ENCODE measurements at places on chromosomes 5 and 9.

DNA sequence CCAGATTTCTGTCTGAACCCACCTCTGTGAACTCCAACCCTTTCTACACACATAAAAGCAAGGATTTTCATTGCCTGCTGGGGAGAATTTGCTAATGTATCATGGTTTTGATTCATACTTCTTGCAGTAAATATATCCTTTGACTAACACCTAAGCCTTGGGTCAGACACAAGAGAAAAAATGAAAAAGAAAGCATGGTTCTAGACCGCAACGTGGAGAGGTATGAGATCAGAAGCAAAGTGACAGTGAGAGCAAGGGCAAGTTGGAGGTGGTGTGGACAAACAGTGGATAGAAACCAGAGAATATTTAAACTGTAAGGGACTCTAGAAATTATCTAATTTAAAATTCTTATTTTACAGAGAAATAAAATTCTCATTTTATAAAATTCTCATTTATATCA is 212.9 kb upstream of the SEMA6A start:
- no peak for DNase-seq

DNA sequence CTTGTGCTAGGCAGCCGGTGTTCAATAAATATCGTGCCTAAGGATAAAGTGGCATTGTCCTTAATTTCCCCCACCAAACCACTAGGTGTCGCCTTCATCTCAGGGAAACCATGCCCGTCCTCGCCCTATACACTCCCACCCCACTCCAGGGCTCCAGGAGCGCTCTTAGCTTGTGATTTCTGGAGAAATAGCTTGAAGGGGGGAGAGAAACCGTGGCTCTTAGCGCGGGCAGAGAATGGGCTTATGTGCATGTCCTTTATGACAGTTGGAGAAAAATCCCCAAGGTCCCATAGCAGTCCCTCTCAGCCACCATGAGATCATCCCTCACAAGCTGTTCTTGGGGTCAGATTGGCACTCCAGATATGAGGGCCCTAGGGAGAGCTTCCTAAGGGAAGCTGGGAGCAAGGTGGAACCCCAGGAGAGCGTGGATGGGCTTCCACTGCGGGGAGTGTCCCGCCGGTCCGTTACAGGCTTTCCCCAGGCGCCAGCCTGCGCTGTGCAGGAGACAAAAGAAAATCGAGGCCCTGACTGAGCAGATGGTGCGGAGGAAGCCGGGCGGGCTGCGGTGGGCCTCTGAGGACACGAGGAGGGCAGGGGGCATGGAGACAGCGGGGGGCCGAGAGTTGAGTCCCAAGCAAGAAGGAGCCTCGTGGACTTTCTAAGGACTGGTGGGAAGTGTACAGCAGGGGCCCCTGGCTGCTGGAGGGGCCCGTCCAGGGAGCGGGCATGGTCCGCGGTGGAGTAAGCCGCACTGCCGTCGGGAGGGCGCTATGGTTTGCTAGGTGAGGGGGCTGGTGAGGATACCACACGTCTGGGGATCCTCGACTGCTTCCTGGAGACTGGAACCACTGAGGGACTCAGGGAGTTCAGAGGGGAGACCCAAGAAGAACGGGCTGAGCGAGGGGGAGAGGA is 750 bp upstream of the NPR2 start:
- no peak for DNase-seq

DNA sequence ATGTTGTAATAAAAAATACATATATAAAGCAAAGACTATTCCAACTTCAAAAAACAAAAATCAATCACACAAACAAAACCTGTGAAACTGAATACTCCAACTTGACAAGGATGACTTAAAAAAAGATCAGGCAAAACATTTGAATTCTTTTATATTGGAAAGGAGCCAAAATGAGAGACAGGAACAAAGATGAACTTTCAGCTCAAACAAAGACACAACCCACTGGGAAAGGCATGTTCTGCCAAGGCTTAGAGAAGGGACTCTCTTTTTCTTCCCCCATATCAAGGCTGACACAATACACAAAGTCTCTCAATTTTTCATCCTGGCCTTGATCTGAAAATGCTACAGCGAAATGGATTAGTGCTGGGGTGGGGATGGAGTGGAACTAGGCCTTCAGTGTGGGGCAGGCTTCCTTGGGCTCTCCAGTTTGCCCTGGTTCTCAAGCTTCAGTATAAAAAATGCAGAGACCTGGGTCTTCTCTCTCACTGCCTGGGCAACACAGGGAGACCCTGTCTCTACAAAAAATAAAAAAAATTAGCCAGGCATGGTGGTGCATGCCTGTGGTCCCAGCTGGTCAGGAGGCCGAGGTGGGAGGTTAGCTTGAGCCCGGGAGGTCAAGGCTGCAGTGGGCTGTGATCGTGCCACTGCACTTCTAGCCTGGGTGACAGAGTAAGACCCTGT is 11.6 kb upstream of the FAM169A start:
- DNase-seq = no peak

DNA sequence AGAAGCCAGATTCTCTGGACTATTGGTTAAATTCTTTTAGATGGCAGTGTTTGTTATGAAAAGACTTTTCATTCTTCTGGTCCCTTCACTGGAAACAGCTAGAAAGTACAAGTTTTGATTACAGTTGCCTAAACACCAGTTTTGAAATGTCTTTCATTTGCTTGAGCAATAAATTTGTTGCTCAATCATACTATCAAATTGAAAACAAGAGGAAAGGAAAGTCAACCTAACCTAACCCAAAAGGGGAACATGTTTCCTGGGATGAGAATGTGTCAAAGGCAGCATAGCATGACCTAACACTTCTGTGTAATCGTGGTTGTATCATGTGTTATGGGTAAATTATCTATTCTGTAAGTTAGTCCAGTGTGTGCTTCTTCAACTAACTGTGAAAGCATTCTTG is 213.2 kb downstream of the TMC1 start:
- no peak for DNase-seq

DNA sequence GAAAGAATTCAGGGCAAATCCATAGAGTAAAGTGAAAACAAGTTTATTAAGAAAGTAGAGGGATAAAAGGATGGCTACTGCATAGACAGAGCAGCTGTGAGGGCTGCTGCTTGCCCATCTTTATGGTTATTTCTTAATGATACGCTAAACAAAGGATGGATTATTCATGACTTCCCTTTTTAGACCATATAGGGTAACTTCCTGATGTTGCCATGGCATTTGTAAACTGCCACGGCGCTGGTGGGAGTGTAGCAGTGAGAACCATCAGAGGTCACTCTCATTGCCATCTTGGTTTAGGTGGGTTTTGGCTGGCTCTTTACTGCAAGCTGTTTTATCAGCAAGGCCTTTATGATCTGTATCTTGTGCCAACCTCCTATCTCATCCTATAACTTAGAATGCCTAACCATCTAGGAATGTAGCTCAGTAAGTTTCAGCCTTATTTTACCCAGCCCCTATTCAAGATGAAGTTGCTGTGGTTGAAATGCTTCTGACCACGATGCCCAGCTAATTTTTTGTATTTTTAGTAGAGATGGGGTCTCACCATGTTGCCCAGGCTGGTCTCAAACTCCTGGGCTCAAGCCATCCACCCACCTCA is 42.1 kb downstream of the RFK start:
- no peak for DNase-seq

DNA sequence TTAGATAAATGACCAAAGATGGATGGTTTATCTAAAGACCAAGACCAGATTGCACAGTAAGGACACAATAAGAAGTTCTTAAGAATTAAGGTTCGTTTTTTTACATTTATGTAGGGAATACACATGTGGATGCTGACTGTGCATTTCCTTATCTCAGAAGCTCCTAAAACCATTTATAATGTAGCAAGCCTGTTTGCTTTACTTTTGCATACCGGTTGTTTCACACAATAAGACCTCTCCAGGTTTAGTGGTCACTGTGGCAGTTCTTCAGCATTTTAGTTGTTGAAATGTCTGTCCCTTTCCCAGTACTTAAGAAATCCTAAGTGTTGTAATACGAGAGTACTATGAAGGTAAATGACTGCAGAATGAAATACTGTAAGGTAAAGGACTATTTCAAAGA is 43.6 kb downstream of the BASP1 start:
- DNase-seq = no peak

GRCh38 chr5:172905346-172906140 is 53.7 kb upstream of the RPL26L1 start:
- no peak for DNase-seq

DNA sequence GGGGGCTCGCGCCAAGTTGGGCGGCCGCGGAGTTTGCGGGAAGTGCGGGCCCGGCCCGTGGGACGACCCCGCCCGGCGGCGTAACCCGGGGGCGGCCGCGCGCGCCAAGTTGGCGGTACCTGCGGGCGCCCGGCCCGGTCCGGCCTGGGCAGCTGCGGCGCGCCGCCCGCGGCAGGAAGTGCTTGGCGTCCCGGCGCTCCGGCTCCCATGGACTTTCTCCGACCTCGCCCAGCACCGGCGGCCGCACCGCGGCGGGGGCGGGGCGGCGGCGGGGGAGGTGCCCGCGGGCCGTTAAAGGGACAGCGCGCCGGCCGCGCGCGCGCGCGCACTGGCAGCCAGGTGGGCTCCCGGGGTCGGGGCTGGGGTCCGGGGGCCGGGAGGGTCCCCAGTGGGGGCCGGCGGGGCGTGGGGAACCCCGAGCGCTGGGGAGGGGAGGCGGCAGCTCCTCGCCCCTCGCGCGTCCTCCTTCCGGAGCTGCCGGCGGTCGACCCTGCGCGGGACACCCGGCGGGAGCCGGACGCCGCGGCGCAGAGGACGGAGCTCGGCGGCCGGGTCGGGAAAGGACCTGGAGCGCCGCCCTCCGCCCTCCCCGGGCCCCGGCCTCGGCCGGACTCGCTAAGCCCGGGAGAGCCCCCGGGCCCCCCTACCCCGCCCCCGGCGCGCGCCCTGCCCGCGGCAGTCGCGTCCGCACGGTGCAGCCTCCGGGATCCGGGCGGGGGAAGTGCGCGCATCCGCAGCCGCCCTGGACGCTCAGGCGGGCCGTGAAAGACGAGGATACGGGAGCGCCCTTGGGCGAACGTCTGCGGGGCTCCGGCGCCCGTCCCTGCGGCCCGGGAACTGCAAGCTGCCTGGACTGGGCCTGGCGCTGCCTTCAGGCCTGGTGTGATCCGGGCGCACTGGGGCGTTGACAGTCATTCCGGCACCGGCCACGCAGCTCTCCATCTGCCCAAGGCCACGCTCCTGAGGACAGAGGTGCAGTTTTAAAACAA is at the start of gene NACC2:
NACC2 (minus strand) TSS at position 220 of the 989 bp plus-strand sequence. CDS start 44,768 bp downstream, outside the sequence.
- DNase-seq = peak; percentile 48

DNA sequence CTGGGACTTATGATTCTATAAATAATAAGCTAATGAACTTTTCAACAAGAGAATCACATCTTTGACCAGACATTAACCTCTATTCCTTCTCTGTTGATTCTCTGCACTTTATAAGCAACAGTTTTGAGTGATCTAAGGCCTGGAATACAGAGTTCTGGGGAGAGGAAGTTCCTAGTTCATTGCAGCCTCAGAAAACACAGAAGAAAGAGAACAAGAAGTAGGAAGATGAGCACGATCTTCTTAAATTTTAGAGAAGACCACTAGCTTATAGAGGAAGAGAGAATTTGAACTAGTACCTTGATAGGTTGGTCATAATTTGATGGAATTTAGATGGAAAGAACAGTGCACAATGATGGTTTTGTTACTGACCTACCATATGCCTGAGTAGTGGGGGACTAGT is 8.5 kb upstream of the C9orf72 start:
- DNase-seq = no peak

DNA sequence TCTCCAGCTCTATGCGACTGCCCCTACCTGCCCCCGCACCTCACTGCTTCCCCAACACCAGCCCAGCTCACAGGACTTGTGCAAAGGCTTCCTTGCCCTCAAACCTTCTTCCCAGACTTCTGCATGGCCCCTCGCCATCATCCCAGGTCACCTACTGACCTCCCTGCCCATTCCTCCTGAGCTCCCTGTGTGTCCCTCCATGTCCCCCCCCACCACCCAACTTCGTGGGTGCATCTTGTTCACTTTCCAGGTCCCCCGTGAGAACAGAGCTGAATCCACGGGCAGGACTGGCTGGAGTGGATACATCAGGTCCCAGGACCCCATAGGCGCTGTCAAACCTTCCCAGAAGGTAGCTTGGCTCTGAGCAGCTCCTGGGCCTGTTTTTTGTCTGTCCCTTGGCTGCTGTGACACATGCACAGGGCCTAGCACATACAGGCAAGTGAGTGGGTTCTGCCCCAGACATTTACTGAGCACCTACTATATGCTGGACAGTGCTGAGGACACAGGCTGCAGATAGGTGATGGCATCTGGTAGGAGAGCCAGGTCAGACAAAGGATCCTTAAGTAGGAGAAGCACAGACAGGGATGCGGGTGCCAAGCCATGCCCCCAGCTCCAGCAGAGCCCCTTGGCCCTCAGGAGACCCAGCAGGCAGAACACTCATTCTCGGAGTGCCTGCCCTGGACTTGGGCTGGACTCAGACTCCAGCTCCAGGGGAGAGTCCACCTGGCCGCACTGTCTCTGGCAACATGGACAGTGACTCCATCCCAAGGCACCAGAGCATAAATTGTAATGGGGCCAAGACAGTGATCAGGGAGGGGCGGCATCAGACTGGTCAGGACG is 15.0 kb downstream of the NINJ1 start:
- no peak for DNase-seq

DNA sequence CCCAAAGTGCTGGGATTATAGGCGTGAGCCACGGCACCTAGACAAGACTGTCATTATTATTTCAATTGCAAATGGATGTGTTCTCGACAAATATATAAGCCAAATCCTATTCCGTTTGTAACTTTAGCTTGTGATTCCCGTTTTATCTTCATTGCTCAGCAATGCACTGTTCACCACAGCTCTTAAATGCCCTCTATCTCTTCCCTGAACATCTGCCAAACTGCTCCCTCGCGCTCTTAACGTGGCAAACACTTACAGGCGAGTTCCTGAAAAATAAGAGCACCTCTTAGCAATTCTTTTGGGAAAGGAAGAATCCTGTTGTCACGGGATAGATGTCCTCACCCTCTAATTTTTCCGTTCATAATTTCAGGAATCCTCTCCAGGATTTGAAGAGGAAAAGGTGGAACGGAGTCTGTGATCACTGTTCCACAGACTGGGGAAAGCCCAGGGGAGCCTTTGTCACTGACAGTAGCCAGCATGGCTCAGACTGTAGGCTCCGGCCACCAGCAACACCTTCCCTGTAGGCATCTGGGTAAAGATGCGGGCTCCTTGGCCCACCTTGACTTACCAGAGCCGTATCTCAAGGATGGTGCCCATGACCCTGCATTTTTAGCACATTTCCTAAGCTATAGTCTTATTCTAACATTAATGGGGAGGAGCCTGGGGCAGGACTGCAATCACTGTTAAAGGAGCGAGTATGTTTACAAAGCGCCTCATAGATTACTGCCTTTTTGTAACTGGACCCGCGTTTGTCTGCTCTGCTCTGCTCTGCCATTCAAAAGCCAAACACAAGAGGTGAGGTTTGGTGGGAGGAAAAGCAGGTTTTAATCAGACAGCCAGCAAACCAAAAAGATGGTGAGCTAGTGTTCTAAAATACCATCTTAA is 20.2 kb upstream of the GNPDA1 start:
- DNase-seq = no peak

- DNase-seq = no peak
Measured at GRCh38 chr5:59525957-59526356, 367.6 kb downstream of the PDE4D start.

- DNase-seq = no peak
Measured at GRCh38 chr5:9502864-9503263, 43.0 kb downstream of the SEMA5A start.

DNA sequence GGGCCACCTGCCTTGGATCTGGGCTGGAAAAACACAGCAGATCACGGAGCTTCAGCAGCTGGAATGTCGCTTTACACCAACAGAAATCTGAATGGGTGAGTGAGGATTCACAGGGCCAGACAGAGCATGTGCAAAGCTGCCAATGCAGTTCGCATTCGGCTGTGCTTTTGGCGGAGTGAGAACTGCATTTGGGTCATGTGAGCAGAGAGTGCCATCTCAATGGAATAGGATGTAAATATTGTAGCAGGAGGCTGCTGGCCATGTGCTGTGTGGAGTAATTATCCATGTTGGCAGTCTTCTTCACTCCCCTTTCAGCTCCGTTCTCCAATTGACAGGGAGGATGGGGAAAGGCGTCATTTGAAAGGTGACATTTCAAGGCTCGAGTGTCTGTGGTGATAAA is at the start of gene ANKRD55:
ANKRD55 (minus strand) TSS at position 101 of the 400 bp plus-strand sequence. CDS start 417 bp downstream, outside the sequence.
- no peak for DNase-seq
